Tongue (tissue), 3 donors: ENCODE measurements at places on chromosomes 6 and 20. TPM values are rescaled to one million over a fixed set of nuclear protein-coding genes. Genes with fewer than 3 reads are reported as not detected.

The CALHM5 gene
- total RNA-seq = 1.9 TPM

The TAGAP gene
- total RNA-seq = 3.6 TPM

The OR2B6 gene
- total RNA-seq = not detected

The MTHFD1L gene
- 14.5 TPM for total RNA-seq

The CCHCR1 gene
- 14.2 TPM for total RNA-seq

The PNPLA1 gene
- total RNA-seq = not detected

The VNN1 gene
- 0.31 TPM for total RNA-seq

The NHLRC1 gene
- total RNA-seq = 3.2 TPM

The C4A gene
- total RNA-seq = 32.6 TPM

The RAB5IF gene
- total RNA-seq = 54.2 TPM

The BPIFA1 gene
- total RNA-seq = 109 TPM

The HMGCLL1 gene
- total RNA-seq = 7.4 TPM

The NMBR gene
- total RNA-seq = not detected

The SMLR1 gene
- not detected for total RNA-seq

The TCF15 gene
- total RNA-seq = 4.0 TPM

The FYN gene
- 139 TPM for total RNA-seq

The NT5E gene
- 22.3 TPM for total RNA-seq

The WFDC9 gene
- total RNA-seq = not detected

The STMND1 gene
- total RNA-seq = not detected

The TP53TG5 gene
- total RNA-seq = not detected

The OTOR gene
- total RNA-seq = 0.21 TPM

The SLC17A1 gene
- not detected for total RNA-seq

The ZNF334 gene
- total RNA-seq = 6.7 TPM

The BMP7 gene
- total RNA-seq = 16.0 TPM

The RWDD2A gene
- total RNA-seq = 2.4 TPM
